Activated T-cell treated with anti-CD3 and anti-CD28 coated beads, Interleukin-2, amount 50 U/mL, for 72 hours (primary cell): ENCODE measurements at places on chromosomes 3 and 15. TPM values are rescaled to one million over a fixed set of nuclear protein-coding genes. Genes with fewer than 3 reads are reported as not detected.

The GCNT3 gene
- not detected for total RNA-seq

The MRPL3 gene
- total RNA-seq: 110 TPM

- DNase-seq: no peak
- no peaks in the 10 kb centered on the region for H3K4me1 ChIP-seq
- no peak overlapping the region for H3K4me3 ChIP-seq
Observed at GRCh38 chr3:186090901-186091300, 18.0 kb downstream of the ETV5 start.

GRCh38 chr3:110344897-110345767 is 726.5 kb upstream of the NECTIN3 start:
- peaks cover 4% of the 10 kb centered on the region for H3K27me3 ChIP-seq
- no peak overlapping the region for H3K27ac ChIP-seq
- no peaks in the 10 kb centered on the region for H3K36me3 ChIP-seq
- no peak overlapping the region for H3K4me3 ChIP-seq
- H3K4me1 ChIP-seq: no peaks in the 10 kb centered on the region

DNA sequence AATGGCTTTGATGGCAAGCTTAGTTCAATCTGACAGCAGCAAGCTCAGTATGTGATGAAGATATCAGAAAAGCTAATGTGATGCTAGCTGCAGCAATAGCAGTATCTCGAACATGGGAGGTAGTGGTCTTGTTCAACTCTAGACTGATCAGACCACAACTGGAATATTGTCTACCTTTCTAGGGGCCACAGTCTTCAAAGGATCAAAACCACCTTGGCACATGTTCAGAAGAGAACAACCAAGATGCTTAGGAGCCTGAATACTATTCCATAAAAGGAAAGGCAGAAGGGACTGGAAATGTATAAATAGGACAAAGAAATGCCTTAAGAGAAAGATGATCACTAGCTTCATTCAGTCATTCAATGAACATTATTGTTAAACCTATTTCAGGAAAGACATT is 2.3 kb downstream of the C3orf70 start:
- DNase-seq: no peak
- peaks cover 23% of the 10 kb centered on the region for H3K27me3 ChIP-seq
- no peak overlapping the region for H3K4me3 ChIP-seq

The CISH gene
- 271 TPM for total RNA-seq

DNA sequence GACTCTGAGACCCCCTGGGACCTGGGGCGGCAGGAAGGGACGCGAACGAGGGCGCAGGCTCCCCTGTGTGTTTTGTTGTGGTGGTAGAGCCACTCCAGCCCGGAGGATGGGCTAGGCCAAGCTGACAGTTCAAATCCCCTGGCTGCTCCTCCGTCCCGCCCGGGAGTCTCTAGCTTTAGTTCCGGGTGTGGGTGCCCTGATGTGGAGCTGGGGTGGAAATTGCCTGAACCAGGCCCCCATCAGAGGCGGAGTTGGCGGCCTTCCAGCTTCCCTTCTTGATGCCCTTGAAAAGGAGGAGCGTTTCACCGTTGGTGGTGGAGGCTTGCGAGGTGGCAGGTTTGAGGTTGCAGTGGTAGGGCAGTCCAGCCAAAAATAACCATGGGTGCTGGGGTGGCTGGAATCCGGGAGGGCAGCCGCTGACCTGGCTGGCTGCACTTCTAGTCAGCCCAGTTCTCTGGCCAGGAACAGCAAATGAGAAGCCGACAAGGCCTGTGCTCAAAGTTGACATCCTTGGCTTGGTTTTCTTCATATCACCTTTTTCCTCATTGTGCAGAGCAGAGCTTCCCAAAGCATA is 817 bp downstream of the CLK3 start:
- H3K27ac ChIP-seq: peak overlapping the region; percentile 99
- peaks cover 58% of the 10 kb centered on the region for H3K4me1 ChIP-seq
- DNase-seq: peak; percentile 63
- peaks cover 20% of the 10 kb centered on the region for H3K36me3 ChIP-seq
- no peaks in the 10 kb centered on the region for H3K27me3 ChIP-seq
- peak overlapping the region; percentile 97 for H3K4me3 ChIP-seq

DNA sequence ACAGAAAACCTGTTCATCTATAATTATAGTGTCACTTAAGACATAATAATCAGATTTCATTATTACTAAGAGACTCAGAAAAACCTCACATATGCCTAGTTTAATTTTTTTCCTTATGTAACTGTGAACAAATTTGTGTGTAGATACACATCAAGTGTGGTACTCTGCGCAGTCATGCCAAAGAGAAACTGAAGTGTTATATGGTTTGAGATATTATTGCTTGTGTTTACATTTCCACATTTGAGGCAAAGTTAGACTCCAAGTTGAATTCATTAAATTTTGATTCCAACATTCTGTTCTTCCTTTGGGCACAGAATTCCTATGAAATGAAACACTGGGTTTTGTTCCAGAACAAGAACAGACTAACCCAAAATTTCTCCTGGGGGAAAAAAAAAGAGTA is 2.2 kb downstream of the MBNL1 start:
- peaks cover 28% of the 10 kb centered on the region for H3K36me3 ChIP-seq
- peaks cover 66% of the 10 kb centered on the region for H3K4me1 ChIP-seq
- H3K4me3 ChIP-seq: peak overlapping the region; percentile 86
- peak overlapping the region; percentile 98 for H3K27ac ChIP-seq

- H3K4me3 ChIP-seq: peak overlapping the region; percentile 27
- H3K4me1 ChIP-seq: peaks cover 40% of the 10 kb centered on the region
- no peak overlapping the region for H3K27ac ChIP-seq
- H3K27me3 ChIP-seq: no peaks in the 10 kb centered on the region
- DNase-seq: no peak
- no peaks in the 10 kb centered on the region for H3K36me3 ChIP-seq
Observed at GRCh38 chr15:58355382-58355971, 76.3 kb upstream of the LIPC start.

- H3K27ac ChIP-seq: no peak overlapping the region
- H3K36me3 ChIP-seq: no peaks in the 10 kb centered on the region
- H3K27me3 ChIP-seq: no peaks in the 10 kb centered on the region
- no peak for DNase-seq
- H3K4me1 ChIP-seq: peaks cover 28% of the 10 kb centered on the region
Observed at GRCh38 chr3:195394700-195395099, 48.1 kb downstream of the ACAP2 start.
